MG63 (cell line): ENCODE measurements at places on chromosomes 2 and 18. TPM values are rescaled to one million over a fixed set of nuclear protein-coding genes. Genes with fewer than 3 reads are reported as not detected.

The RAB6D gene
- total RNA-seq = not detected in 2 replicates

The ZNF385B gene
- total RNA-seq = not detected in 2 replicates

The CYP27A1 gene
- total RNA-seq = 7.7 and 8.9 TPM in 2 replicates

GRCh38 chr2:32491346-32491745, 134.5 kb downstream of the BIRC6 start:
- no peak for DNase-seq

- no peak for DNase-seq
These were observed 84.6 kb downstream of the LRATD1 start for GRCh38 chr2:14717131-14717530.

DNA sequence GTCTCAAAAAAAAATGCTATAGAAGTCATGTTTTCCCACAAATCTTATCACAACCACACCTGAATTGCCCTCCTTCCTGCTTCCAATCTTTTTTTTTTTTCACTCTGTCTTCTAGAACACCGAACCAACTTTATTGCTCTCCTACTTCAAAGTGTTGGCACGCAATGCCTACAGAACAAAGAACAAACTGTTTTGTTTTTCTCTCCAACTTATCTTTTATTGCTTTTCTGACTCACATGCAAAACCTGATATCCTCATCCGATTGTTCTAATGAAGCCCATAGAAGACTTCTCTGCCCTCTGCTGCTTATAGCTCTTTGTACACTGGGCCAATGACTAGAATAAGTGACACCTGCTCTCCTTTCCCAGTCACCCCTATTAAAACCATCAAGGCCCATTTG, 602.8 kb downstream of the EPHA4 start:
- DNase-seq = no peak

DNA sequence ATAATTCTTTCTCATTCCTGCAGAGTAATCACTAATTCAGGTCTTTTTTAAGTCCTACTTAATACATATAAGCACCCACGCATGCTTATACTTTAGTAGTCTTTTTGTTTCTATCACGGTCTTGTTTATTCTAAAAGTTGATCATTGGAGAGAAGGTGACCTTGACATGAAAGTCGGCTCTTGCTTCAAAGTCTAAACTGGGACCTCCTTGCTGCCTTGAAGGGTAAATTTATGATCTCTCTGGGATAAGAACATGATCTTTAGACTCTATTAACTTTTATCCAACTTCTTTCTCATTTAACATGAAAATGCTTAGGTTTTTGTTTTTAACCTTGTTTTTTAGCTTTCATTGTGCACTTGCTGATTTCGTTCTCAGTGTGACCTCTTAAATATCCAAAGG, 792.3 kb downstream of the DPP10 start:
- DNase-seq = no peak
